Spleen (tissue), 13 donors: ENCODE measurements at places on chromosomes 11 and 22. TPM values are rescaled to one million over a fixed set of nuclear protein-coding genes. Genes with fewer than 3 reads are reported as not detected.
A peak's percentile ranks its signal among the peaks of the same experiment; 100 is the strongest.

RASSF10 gene
- total RNA-seq: not detected

DNA sequence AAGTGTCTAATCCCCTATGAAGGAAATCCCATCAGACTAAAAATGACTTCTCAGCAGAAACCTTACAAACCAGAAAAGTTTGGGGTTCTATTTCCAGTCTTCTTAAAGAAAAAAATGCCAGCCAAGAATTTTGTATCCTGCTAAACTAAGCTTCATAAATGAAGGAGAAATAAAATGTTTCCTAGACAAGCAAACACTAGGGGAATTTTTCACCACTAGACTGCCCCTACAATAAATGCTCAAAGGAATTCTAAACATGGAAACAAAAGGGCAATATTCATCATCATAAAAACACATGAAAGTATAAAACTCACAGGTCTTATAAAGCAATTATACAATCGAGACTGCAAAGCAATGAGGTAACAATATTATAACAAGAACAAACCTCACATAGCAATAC, 124.3 kb downstream of the PLEKHA7 start:
- no peaks in the 10 kb centered on the region for H3K4me1 ChIP-seq
- H3K4me3 ChIP-seq: no peak overlapping the region
- DNase-seq: no peak
- no peak overlapping the region for H3K27ac ChIP-seq
- H3K27me3 ChIP-seq: no peaks in the 10 kb centered on the region

ADAMTS15 gene
- total RNA-seq: 1.8 TPM

KRTAP5-11 gene
- total RNA-seq: not detected

- no peak overlapping the region for H3K27ac ChIP-seq
- DNase-seq: no peak
- no peak overlapping the region for H3K4me3 ChIP-seq
Observed at GRCh38 chr11:78806214-78807004, 231.7 kb upstream of the NARS2 start.

C11orf87 gene
- not detected for total RNA-seq

- peak overlapping the region; percentile 60 for H3K4me3 ChIP-seq
- H3K36me3 ChIP-seq: peaks cover 86% of the 10 kb centered on the region
- no peak for DNase-seq
Observed at GRCh38 chr22:23697031-23697970, 6.5 kb downstream of the RGL4 start.

- H3K4me1 ChIP-seq: no peaks in the 10 kb centered on the region
- no peak overlapping the region for H3K27ac ChIP-seq
- no peaks in the 10 kb centered on the region for H3K36me3 ChIP-seq
- H3K4me3 ChIP-seq: no peak overlapping the region
- no peak for DNase-seq
Observed at GRCh38 chr11:30652801-30653200, 66.6 kb upstream of the MPPED2 start.

MMP12 gene
- 64.9 TPM for total RNA-seq

RIMBP3C gene
- total RNA-seq: 0.83 TPM

DNA sequence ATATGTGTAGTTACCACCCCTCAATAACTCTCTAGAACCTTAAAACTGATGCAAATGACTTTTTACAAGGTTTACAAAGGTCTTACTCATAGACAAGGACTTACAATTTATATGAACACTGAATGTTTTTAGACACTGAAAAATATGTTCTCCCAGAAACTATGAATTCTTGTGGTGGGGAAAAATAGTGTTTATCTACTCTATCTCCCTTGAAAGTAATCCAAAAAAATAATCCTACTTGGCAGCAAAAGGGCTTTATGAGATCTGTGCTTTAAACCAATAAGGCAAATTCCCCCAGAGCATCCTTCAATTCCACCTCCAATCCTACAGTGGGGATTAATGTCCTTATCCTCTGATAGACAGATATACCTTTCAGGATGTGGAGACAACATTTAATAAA, 1984.1 kb upstream of the RAG2 start:
- DNase-seq: no peak
- no peaks in the 10 kb centered on the region for H3K36me3 ChIP-seq
- H3K4me1 ChIP-seq: no peaks in the 10 kb centered on the region
- no peak overlapping the region for H3K4me3 ChIP-seq
- no peak overlapping the region for H3K27ac ChIP-seq

GRCh38 chr11:122833846-122834464, 4.3 kb upstream of the CRTAM start:
- DNase-seq: no peak
- no peaks in the 10 kb centered on the region for H3K36me3 ChIP-seq
- H3K27ac ChIP-seq: no peak overlapping the region
- H3K27me3 ChIP-seq: no peaks in the 10 kb centered on the region

- H3K4me3 ChIP-seq: no peak overlapping the region
- H3K4me1 ChIP-seq: peaks cover 69% of the 10 kb centered on the region
- DNase-seq: no peak
Observed at GRCh38 chr11:63532799-63533475, 3.7 kb upstream of the PLAAT4 start.

NAGA gene
- 51.4 TPM for total RNA-seq

MS4A15 gene
- not detected for total RNA-seq

GRCh38 chr22:33919391-33920196, 682 bp downstream of the LARGE1 start:
- DNase-seq: peak; percentile 84
- no peaks in the 10 kb centered on the region for H3K36me3 ChIP-seq
- H3K27ac ChIP-seq: no peak overlapping the region

DNA sequence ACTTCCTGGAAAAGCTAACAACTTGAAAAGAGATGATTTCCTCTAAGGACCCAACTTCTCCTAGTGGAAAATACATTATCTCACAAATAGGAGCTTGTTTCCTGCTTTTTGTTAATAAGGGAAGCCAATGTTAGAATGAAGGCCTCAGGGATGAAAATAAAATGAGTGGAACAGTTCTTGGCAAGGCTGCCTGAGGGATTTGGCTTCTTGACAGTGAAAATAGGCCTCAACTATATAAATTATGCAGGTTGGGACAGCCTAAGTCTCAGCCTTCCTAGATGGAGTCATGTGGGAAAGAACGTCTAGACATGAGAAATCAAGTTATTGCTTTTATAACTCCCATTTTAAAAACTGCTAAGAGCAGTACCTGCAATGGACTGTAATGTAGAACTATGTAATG, 92.8 kb upstream of the FIBIN start:
- peak overlapping the region; percentile 3 for H3K27ac ChIP-seq
- H3K36me3 ChIP-seq: no peaks in the 10 kb centered on the region
- no peak for DNase-seq
- H3K27me3 ChIP-seq: no peaks in the 10 kb centered on the region
- H3K4me3 ChIP-seq: no peak overlapping the region

- H3K4me3 ChIP-seq: no peak overlapping the region
- DNase-seq: peak; percentile 18
- no peaks in the 10 kb centered on the region for H3K36me3 ChIP-seq
- no peaks in the 10 kb centered on the region for H3K4me1 ChIP-seq
- no peak overlapping the region for H3K27ac ChIP-seq
Observed at GRCh38 chr11:8049084-8049483, 31.9 kb upstream of the TUB start.

- no peak for DNase-seq
- H3K4me1 ChIP-seq: peaks cover 5% of the 10 kb centered on the region
- peaks cover 70% of the 10 kb centered on the region for H3K36me3 ChIP-seq
- H3K27ac ChIP-seq: no peak overlapping the region
- H3K27me3 ChIP-seq: no peaks in the 10 kb centered on the region
Observed at GRCh38 chr22:40302149-40302548, 44.2 kb upstream of the ADSL start.

FAM83F gene
- total RNA-seq: 0.09 TPM

DNA sequence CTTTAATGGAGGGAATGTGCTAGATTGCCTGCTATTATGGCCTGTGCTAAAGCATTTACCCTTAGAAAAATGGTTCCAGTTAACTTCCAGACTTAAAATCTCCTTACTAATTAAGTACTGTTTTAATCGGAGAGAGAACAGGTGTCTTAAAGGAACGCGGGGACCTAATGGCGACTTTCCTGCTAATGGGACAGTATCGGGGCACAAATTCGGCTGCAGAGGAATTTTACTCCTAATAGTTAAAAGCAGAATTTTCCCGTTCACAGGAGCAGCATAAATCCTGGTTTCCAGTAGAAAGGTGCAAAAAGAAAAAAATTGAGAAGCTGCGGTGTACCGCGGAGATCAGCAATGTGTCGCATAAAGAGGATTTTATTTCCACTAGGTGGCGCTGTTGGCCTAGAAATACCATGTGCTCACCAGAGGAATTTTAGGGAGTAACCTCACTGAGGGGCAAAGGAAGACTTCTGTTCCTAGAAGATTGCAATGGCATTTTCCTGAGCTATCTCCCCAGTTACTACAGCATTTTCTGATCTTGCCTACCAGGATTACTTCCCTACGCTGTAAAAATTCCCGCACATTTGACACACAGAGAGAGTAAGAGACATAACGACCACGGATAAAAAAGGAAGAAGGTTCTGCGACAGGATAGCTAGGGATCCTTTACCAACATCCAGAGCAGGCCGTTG, 44.5 kb downstream of the ZNF280B start:
- no peaks in the 10 kb centered on the region for H3K36me3 ChIP-seq
- H3K4me3 ChIP-seq: no peak overlapping the region
- H3K27me3 ChIP-seq: peaks cover 38% of the 10 kb centered on the region
- no peak for DNase-seq

CRYBA4 gene
- not detected for total RNA-seq

- H3K27me3 ChIP-seq: no peaks in the 10 kb centered on the region
- H3K36me3 ChIP-seq: no peaks in the 10 kb centered on the region
- H3K4me1 ChIP-seq: peaks cover 100% of the 10 kb centered on the region
- DNase-seq: no peak
Observed at GRCh38 chr11:122746050-122746478, 90.5 kb downstream of the UBASH3B start.

SLN gene
- total RNA-seq: not detected

EIF3D gene
- total RNA-seq: 199 TPM

DNA sequence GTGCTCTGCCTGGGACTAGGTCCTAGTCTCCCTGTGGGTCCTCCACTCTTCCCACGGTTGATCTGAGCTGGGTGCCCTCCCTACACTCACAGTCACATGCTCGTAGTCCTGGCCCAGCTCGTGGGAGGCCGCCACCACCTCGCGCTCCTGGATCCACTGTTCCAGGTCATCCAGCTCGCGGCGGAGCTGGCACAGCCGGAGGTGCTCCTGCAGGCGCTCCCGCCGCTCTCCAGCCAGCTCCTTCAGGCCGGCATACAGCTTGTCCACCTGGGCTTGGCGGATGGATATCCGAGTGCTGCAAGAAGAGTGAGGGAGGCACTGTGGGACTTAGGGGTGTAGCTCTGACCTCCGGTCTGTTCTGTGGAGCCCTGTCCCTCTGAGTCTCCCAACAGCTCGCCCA, 14.8 kb upstream of the RBM4B start:
- H3K27me3 ChIP-seq: no peaks in the 10 kb centered on the region
- H3K27ac ChIP-seq: no peak overlapping the region
- H3K4me3 ChIP-seq: no peak overlapping the region
- no peaks in the 10 kb centered on the region for H3K36me3 ChIP-seq
- peaks cover 3% of the 10 kb centered on the region for H3K4me1 ChIP-seq

APOBEC3C gene
- 72.4 TPM for total RNA-seq

GRCh38 chr22:47612311-47612910, 850.0 kb downstream of the TBC1D22A start:
- H3K4me1 ChIP-seq: no peaks in the 10 kb centered on the region
- H3K27me3 ChIP-seq: no peaks in the 10 kb centered on the region
- no peak overlapping the region for H3K27ac ChIP-seq
- DNase-seq: peak; percentile 28
- H3K4me3 ChIP-seq: no peak overlapping the region

GRCh38 chr11:123203934-123204333, 8.9 kb upstream of the CLMP start:
- peaks cover 6% of the 10 kb centered on the region for H3K4me1 ChIP-seq
- no peaks in the 10 kb centered on the region for H3K36me3 ChIP-seq
- no peak overlapping the region for H3K4me3 ChIP-seq
- no peak overlapping the region for H3K27ac ChIP-seq
- DNase-seq: no peak

DNA sequence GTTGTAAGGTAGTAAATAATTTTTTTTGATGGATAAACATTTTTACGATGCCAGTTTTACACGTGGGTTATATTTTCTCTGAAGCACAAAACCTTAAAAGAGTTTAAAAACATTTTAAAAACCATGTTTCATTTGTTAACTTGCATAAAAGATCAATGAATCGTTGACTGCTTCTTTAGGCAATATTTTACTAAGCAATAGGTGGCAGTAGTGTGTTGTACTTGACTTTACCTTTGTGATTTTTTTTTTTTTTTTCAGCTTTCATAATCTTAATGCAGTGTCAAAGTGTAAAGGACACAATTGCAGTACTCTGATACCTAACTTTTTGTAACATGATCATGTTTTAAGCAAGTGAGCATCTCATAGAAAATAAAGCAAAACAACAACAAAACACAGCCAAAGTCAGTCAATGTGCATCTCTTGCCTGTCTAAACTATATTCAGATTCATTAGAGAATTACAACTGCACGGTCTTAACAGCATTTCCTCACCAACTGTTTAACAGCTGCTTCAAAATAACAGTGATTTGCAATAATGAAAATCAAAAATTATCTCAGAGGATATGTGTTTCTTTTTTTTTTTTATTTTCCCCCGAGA, 27.7 kb downstream of the DNAJC24 start:
- no peak overlapping the region for H3K4me3 ChIP-seq
- no peaks in the 10 kb centered on the region for H3K4me1 ChIP-seq
- H3K27ac ChIP-seq: no peak overlapping the region
- H3K27me3 ChIP-seq: no peaks in the 10 kb centered on the region
- peaks cover 23% of the 10 kb centered on the region for H3K36me3 ChIP-seq
- DNase-seq: no peak

DNA sequence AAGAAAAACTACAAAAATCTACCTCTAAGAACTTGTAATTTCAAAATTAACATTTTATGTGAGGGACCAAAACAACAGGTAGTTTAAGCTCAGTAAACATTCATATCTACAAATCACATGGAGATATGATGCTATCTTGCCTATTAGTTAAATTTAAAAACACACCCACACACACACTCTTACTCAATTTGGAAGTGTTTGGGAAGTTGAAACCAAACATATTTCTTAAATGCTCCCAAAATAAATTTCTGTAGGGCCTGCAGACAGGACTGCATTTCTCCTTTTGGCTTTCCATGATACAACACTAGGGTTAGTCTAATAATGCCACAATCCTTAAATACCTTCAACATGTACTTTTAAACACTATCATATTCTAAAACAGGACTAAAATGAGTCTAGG, 7.0 kb downstream of the PITPNB start:
- peaks cover 20% of the 10 kb centered on the region for H3K4me1 ChIP-seq
- H3K27me3 ChIP-seq: no peaks in the 10 kb centered on the region
- H3K4me3 ChIP-seq: no peak overlapping the region

OR52E8 gene
- not detected for total RNA-seq

GRCh38 chr11:121368364-121369240, 76.0 kb downstream of the SC5D start:
- DNase-seq: no peak
- H3K27ac ChIP-seq: no peak overlapping the region
- H3K4me3 ChIP-seq: no peak overlapping the region
- H3K27me3 ChIP-seq: no peaks in the 10 kb centered on the region
- no peaks in the 10 kb centered on the region for H3K36me3 ChIP-seq
- H3K4me1 ChIP-seq: peaks cover 44% of the 10 kb centered on the region

- no peak overlapping the region for H3K27ac ChIP-seq
- no peaks in the 10 kb centered on the region for H3K4me1 ChIP-seq
- no peak for DNase-seq
- H3K4me3 ChIP-seq: no peak overlapping the region
- no peaks in the 10 kb centered on the region for H3K36me3 ChIP-seq
Observed at GRCh38 chr11:32705309-32706033, 89.0 kb downstream of the CCDC73 start.

QSER1 gene
- total RNA-seq: 19.7 TPM
